ENCODE measurements at places on chromosomes 13 and 19.

- no peak for DNase-seq
Measured at GRCh38 chr13:112799394-112799793, 109.6 kb downstream of the ATP11A start.

DNA sequence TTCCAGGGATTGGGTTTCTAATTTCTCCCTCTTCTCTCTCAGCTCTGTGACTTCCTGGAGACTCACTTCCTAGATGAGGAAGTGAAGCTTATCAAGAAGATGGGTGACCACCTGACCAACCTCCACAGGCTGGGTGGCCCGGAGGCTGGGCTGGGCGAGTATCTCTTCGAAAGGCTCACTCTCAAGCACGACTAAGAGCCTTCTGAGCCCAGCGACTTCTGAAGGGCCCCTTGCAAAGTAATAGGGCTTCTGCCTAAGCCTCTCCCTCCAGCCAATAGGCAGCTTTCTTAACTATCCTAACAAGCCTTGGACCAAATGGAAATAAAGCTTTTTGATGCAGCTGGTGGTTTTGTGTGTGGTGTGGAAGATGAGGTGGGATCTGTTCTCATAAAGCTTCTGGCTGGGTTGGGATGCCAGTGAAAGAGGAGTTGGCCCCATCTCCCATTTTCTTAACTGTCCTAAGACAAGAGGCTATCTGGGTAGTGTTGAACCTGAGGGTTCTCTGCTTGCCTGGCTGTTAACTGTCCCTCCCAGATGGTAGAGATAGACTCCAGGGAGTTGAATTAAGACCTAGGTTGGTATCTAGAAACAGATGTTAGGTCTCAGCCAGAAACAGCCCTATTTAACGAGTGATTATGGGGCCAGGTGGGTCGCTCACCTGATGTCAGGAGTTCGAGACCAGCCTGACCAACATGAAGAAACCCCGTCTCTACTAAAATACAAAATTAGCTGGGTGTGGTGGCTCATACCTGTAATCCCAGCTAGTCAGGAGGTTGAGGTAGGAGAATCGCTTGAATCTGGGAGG, 1.6 kb downstream of the FTL start:
- DNase-seq = no peak

DNA sequence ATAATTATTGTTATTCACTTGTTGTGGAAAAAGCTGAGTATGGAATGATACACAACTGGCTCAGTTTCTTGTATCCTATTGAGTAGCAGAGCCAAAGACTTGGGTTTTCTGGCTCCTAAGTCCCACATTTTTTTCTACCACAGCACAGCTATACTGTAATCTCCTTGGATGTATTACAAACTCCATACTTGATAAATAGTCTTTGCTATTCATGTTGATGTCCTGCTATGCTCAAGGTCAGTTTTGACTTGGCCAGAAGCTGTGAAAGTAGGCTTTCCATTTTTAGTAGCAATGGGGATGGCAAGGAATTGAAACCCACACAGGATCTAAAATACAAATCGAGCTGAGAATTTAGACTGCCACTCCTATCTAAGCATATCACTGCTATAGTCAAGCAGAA, 79.1 kb downstream of the B3GLCT start:
- DNase-seq = no peak

DNA sequence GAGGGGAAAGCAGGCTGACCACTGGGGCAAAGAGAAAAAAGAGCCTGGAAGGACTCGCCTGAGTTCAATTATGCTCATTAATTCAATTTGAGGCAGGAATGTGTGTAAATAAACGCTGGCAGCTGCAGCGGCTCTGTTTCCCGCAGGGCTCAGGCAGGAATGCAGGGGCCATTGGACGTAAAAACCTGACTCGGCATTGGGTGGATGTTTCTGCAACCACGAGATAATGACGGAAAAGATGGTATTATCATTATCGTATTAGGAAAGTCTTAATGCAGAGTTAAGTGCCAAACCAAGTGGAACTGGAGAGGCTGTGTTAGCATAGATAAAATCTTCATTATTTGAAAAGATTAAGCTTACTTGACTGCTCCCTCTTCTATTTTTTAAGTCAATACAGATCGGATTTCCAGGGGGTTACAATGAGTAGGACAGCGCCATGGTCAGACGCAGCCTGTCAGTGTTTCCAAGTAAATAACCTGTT, 169.8 kb downstream of the SHISA2 start:
- DNase-seq = no peak

GRCh38 chr13:61592489-61592888, 176.8 kb upstream of the PCDH20 start:
- DNase-seq = no peak
